ENCODE measurements at places on chromosomes 3 and 15.

DNA sequence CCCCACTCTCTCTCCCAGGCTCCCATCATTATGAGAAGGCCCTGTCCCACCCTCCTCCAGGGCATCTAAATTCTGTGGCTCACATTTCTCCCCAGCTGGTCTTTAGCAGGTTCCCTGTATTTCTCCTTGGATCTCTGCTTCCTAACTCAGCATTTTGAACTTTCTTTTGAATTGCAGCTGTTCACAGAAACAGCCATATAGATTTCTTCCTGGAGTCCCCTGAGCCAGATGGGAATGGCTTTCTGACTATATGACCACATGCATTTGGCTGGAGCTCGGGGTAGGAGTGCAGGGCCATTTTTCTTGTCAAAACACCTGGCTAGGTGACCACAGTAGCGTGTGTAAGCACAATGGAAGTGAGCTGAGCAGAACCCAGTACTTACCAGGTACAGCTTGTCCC lies 22.0 kb downstream of the RBP2 start:
- no peak for DNase-seq

DNA sequence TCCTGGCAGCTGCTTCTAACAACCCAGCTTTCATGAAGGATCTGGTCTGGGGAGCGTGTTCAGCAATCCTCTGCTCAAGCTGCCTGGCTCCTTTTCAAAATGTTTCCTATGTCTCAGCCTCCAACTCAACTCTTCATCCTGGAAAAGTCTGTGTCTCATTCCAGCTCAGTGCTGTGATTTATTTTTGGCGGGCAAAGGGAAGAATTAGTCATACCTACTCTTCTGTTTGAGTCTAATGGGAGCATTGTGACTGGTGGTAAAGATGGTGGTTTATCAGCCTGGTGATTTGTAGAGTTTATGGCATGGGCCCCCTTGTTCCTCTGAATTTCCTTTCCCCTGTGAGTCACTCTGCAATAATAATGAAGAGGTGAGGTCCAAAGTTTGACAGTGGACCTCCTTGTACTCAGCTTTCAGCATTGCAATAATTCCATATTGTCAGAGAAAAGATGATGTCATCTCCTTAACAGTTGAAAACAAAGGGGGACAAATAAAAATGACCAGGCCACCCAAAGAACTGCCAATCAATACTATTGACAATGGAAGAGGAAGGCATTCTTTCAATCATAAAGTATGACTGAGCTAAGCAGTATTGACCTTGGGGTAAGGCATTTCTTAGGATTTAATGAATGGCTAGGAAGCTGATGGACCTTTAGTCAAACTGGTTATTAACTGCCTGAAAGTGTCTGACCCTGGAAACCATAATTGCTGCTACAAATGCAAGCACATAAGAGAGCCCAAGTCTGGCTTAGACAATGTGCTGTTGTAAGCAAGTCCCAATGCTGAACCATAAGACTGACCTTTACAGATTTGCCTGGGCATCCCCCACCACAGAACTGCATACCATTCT lies 204.7 kb upstream of the MCTP2 start:
- no peak for DNase-seq

- DNase-seq = no peak
Observed at GRCh38 chr3:43910750-43911149, 220.0 kb downstream of the ABHD5 start.

DNA sequence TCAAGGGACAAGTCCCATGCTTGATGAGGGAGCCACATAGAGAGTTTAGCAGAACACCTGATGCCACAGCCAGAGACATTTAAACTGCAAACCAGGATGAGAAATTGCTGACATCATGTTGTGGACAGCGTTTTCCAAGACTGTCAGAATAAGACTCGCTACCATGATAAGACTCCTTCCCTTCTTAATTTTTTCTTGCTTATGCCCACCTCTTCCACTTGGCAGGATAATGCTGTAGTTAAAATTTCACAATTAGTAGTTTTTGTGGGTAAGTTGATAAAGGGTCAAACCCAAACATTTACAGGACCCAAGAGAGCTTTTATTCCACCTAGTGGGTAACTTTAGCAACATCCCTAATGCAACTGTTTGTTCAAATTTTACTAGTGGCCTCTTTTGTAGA lies 3.0 kb upstream of the PIAS1 start:
- DNase-seq = no peak

- no peak for DNase-seq
Observed at GRCh38 chr3:133457465-133458067, 57.7 kb downstream of the BFSP2 start.
